Islet precursor cell (in vitro differentiated cells): ENCODE measurements at places on chromosomes 6 and 20.

DNA sequence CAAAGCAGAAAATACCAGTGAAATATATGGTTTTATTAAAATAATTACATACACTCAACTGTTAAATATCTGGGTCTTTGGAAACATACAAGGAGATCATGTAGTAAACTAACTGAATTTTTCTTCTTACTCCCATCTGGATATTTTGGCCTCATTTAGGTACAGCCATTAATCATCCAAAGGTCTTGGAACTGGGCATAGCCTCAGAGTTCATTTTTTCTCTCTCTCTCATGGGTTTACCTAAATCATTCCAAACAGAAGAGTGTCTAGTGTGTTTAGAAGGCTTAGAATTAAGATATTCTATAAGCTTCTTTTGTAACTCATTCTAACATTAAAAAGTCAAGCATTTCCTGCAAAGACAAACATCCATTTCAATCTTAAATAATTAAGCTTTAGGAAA, 79.4 kb downstream of the HMGCLL1 start:
- DNase-seq = no peak

- no peak for DNase-seq
Observed at GRCh38 chr6:64227863-64228262, 592.3 kb downstream of the PHF3 start.

GRCh38 chr6:117359581-117359980, 66.2 kb downstream of the ROS1 start:
- DNase-seq = no peak

GRCh38 chr6:21360336-21360735, 233.2 kb upstream of the SOX4 start:
- no peak for DNase-seq

DNA sequence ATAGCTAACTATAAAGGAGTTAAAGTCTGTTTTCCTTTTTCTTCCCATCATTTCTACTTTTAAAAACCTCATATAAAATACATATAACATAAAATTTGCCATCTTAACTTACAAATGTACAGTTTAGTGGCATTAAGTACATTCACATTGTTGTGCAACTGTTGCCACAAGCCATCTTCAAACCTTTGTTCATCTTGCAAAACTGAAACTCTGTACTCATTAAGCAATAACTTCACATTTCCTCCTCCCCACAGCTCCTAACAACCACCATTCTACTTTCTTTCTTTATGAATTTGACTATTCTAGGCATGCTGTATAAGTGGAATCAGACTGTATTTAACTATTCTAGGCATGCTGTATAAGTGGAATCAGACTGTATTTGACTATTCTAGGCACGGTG, 4.5 kb downstream of the CCDC170 start:
- DNase-seq = no peak

GRCh38 chr6:40389254-40389653, 197.9 kb downstream of the LRFN2 start:
- DNase-seq = no peak

DNA sequence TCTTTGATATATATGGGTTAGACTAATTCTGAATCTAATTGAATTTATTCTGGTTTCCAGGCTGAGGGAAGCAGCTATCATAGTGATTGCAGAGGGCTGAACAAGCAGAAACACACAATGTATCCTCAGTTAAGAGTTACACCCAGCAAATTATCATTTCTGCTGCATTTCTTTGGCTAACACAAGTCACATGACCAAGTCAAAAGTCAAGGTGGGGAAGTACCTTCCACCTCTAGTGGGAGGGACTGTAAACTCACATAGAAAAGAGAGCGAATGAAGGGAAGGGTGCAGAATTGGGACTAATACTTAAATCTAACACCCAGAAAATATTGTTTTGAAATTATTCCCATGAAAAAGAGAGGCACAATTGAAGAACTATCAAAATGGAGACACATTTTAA, 719.7 kb upstream of the MMS22L start:
- no peak for DNase-seq

DNA sequence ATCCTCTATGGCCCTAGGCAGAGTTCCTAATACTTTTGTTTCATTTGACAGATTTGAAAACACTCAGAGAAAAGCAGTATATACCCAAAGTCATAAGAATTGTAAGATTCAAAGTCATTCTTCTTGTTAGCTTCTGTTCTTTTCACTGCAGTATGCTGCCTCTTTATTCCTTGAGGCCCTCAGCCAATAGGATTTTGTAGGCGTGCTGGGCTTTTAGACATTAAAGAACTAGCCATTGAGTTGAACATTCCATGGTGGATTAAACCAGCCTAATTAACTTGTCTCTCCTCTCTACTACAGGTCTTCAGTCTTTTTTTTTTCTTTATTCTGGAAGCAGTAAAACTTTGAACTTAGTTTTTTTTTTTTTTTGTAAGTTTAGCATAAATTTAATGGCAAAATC, 186.3 kb downstream of the PLCB4 start:
- no peak for DNase-seq

DNA sequence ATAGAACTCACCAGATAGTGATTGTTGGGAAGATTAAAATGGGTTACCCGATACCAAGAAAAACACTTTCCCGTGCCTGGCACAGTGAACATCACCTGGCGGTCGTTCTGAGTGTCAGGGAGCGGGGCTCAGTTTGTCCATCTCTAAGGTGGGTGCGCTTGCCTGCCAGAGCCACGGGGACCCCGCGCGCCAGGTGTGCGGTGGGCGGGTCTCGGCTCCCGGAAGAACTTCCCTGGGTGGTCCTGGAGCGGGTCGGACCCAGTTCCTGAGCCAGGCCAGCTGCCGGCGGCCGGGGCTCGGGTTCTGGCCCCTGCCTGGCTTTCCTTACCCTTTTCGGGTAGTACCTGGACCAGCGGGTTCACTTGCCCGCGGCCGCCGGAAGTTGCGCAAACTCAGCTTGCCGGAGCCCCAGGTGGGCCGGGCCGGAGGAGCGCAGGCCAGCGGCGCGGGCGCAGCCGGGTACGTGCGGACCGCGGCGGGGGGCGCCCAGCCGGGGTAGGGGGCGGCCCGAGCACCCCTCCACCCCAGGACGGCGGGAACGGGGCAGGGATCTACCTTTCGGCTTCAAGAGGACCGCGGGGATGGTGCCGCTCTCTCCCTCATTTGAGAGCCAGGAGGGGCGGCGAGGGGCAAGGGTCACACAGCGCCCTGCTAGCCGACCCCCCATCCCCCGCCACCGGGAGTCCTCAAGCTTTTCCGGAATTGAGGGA, 7.5 kb downstream of the FAM110A start:
- peak; percentile 71 for DNase-seq

- DNase-seq = no peak
Observed at GRCh38 chr6:73830119-73830518, 134.1 kb downstream of the CD109 start.

GRCh38 chr20:44637042-44637441, 14.5 kb downstream of the ADA start:
- no peak for DNase-seq

DNA sequence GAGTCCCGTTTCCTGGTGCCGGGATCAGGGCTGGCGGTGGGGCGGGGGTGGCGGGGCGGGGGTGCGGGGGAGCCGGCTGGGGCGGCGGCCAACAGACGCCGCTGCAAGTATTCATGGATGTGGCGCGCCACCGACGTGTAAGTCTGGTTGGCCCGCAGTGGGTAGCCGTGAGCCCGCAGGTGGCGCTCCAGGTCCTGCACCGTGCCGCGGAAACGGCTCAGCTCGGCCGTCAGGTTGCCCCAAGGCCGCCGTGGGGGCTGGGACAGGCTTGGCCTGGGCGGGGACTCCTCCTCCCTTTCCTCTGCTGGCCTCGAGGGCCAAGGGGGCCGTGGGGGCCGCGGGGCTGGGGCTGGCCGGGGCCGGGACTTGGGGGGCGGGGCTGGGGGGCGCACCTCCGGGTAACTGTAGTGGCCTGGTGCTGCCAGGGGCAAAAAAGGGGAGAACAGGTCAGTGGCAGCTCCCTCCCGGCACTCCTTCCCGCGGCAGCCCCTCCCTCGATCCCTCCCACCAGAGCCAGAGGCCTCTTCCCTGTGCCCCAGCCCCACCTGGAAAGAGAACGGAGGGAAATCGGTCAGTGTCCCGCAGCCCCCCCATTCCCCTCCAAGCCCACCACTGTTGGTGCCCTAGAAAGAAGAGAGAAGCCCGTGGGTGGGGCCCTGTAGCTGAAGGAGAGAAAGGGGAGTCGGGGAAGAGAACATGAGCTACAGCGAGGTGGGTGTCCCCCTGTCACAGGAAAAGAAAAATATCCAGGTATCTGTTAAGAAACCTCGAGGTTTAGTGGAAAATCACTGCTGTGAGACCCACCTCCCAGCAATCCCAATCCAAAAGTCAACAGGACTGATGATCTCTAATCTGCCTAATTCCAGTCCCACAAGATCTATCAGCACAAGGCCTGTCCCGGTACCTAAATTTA, 21.3 kb downstream of the TNXB start:
- peak; percentile 93 for DNase-seq

DNA sequence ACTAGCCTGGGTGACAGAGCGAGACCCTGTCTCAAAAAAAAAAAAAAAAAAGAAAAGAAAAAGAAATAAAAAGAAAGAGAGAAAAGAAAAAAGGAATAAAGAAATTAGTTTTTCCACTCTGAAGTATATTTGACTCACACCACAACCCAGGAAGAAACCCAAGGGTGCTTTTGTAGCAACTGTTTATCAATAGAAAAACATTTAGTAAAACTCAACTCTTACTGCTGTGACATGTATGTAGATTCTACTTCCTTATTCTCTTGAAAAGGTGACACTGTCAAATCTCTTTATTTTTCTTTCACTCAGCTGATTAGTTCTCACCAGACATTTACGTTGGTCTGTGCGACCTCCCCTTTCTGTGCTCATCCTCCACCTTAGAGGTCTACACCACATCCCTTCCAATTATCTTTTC, 99.9 kb upstream of the SHLD1 start:
- no peak for DNase-seq

DNA sequence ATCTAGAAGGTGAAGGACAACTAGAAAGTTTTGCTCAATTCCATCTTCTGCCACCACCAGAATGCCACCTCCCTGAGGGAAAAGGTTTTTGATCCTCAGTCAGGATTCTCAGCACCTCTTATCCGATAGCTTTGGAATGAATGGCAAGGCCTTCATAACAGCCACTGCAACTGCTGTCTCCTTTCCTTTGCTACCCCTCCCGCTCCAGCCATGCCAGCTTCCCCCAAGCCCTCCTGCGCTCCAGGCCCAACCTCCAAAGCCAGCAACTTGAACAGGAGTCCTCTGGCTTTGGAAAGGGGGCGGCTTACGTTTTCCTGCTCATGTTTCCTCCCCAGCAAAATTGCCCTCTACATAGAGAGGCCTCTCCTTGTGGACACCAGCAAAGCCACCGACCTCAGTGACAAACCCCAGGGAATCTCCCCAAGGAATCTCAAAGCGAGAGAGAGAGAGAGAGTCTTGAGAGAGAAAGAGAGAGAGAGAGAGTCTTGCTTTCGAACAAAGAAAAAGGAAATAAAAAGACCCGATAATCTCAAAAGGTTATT, 420 bp upstream of the BTN2A1 start:
- DNase-seq = peak; percentile 70

GRCh38 chr6:97465877-97466561, 183.0 kb upstream of the MMS22L start:
- DNase-seq = no peak

DNA sequence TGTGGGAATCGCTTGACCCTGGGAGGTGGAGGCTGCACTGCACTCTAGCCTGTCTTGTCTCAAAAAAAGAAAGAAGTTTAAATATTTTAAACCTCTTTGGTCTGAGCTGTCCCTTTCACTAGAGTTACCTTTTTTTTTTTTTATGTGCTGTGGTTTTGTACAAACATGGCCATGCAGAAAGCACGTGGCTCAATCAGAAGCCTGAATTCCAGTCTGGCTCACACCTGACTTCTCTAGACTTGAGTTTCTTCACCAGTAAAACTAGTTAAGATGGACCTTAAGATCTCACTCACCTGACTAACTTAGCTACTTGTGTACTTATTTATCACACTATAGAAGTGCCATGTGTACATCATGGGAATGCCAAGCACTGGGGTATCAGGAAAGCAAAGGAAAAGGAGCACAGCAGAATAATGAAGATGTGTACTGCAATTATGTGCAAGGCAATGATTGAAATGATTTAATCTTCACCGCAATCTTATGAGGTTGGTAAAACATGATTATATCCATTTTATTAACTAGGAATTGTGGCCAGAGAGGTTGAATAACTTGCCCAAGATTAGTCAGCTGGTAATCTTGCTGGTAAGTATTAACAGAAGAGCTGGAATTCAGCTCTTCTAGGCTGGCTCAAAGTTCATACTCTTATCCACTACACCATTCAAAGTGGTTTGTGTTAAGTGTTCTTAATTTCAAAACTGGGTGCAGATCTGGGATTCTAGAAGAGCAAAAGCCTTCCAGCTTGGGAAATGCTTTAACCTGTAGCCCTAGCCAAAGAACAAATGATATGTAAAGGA, 10.7 kb downstream of the HMGN3 start:
- no peak for DNase-seq

DNA sequence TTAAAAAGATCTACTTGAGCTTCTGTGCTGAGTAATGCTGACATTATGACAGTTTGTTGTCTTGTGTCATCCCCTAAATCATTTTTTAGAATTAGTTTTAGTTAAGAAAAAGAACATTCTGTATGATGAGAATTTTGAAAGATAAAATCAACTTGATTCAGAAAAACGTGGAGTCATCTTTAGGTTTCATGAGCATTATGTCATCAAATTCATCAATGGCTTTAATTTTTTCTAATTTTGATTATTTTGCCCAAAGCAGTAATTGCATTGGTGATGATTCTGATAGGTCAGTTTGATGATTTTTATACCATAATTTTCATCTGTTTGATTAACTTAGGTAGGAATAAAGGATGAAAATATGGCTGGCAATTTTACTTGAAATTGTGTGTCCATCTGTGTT, 26.6 kb upstream of the ADGRF4 start:
- DNase-seq = no peak

DNA sequence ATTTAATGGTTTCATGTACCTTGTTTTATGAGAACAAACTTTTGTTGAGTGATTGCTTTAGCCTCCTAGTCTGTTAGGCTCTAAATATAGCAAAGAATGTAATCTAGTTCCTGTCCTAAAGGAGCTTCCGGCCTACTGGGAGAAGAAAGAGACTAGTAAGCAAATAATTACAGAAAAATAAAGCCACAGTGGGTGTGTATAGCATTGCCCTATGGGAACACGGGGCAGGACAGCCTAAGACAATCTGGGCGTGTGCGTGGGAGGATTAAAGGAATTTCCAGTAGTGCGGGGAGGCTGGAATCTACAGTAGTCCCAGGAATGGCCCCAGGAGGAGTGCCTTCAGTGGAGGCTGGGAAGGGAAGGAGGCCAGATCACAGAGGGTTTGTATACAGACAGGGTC, 98.1 kb upstream of the AKAP12 start:
- DNase-seq = no peak

DNA sequence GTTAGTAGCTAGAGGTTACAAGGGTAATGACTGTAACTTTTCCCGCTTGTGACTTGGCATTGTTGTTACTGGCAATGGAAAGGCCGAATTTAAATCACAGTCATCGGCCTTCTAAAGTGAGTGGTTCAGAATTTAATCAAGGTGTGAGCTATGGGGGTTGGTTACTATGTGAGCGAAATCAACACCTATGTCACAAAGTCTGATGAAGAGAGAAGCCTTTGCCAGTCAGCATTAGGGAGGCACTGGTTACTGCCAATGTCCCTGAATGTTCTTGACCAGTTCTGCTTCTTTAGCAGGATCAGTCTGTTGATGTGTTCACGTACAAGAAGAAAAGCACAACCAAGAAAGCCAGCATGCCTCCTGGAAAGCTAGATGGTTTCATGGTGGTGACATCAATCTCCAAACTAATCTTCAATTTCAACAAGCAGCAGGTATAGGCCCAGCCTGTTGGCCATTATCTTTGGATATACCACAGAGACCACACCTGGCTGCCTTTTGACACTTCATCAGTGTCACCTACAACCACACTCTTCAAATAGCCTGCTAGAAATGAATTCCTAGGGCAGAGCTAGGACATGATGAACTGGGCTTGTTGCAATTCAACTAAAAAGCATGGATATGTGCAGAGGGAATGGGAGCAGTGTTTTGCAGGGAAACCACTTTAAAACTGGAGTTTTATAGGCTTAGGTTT, 17.2 kb downstream of the SAMD5 start:
- no peak for DNase-seq
